ENCODE measurements at places on chromosomes 16 and 17.

DNA sequence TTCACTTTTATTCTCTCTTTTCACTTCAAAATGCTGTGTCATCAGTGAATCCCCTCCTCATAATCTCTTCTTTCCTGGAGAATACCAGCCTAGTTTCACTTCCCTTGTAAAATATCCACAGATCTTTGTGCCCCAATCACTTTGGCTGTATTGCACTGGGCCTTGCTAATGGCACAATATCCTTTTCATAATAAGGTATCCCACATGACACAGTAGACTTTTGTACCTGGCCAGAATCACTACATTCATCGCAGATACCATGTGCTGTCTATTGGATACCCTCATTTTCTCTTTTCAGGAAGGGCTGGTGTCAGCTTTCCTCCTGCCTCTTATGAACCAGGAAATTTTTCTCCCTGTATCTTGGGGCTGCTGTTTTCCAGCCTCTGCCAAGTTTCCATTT is 25.7 kb upstream of the TOX3 start:
- no peak for DNase-seq

DNA sequence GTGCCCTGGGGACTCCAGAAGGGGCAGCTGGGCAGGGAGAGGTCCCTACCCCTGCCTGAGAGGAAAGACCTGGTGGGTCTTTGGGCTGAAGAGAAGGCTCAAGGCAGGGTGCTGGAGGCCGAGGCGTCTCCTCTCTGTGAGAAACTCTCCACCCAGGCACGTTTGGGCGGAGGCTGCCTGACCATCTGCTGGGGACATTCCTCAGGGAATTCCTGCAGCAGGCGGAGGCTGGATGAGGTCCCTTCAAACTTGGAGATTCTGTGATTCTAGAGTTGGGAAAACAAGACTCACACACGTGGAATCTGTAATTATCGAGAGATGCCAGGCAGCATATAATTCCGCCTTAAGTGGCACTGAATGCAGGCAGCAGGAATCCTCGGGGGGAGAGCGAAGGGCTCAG is 21.1 kb upstream of the PHF12 start:
- no peak for DNase-seq

DNA sequence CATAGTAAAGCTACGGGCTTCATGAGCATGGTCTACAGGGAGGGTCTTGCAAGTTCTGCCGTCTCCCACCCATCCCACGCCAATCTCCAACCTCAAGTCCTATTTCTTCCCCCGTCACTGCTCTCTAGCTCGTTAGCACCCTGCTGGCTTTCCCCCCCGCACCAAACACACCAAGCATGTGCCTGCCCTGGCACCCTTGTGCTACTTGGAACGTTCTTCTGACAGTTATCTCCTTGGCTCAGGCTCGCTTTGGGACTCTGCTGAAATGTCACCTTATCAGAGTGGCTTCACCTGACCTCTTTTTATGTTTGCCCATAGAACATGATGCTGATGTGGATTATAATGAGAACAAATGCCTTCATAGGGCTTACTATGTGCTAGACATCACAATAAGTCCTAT is 21.9 kb downstream of the GLYR1 start:
- DNase-seq: no peak

- peak; percentile 72 for DNase-seq
Measured at GRCh38 chr17:37322826-37323561, 52.8 kb upstream of the C17orf78 start.

GRCh38 chr17:50003911-50004310 is 8.9 kb upstream of the DLX3 start:
- no peak for DNase-seq

DNA sequence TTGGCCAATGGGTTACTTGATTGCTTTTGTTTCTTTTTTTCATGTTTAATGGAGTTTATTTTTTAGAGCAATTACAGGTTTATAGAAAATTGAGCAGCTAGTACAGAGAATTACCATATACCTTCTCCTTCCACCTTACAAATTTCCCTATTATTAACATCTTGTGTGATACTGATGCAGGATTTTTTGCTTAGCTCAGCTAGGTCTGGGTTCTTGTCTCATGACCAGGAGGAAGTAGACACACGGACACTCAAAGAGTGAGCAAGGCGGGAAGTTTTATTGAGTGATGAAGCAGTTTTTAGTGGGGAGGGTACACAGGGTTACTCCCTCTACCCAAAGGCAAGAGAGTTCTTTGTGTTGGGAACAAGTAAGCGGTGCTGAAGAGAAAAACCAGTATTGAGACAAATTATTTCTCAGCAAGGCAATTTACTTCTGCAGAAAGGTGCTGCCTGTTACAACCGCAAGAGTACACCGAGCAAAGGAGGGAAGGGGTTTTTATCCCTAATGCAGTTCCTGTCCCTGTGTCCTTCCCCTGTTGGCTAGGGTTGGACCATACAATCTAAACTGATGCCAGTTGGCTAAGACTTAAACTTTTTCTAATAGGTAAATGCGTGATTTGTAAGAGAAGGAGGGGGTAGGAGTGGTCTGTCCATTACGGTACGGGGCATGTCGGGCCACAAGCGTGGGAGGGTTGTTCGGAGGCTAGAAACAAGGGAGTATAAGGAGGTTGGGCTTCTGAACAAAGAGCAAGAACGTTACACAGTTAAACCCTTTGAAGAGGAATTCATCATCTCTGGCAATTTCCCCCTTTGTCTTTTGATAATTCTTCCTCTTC is 26.9 kb downstream of the SEC14L1 start:
- DNase-seq: no peak

DNA sequence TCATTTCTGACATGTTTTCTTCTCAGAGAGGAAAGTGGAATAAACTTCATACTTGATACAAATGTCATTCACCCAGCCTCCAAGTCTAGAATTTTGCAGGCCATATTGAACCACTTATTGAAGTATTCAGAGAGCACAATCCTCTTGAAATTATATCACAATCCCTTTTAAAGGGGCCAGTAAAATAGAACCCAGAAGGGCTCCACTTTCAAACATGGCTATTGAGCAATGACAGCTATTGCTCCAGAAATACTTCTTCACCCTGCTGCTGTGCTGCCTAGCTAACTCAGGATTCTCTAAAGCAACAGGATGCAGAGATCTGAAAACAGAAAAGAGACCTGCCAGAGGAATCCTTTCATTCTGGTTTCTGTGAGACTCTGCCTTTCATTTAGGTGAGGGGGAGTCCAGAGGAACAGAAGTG is 275.0 kb upstream of the CDH5 start:
- no peak for DNase-seq

GRCh38 chr16:85924675-85925074 is 25.7 kb downstream of the IRF8 start:
- DNase-seq: no peak

DNA sequence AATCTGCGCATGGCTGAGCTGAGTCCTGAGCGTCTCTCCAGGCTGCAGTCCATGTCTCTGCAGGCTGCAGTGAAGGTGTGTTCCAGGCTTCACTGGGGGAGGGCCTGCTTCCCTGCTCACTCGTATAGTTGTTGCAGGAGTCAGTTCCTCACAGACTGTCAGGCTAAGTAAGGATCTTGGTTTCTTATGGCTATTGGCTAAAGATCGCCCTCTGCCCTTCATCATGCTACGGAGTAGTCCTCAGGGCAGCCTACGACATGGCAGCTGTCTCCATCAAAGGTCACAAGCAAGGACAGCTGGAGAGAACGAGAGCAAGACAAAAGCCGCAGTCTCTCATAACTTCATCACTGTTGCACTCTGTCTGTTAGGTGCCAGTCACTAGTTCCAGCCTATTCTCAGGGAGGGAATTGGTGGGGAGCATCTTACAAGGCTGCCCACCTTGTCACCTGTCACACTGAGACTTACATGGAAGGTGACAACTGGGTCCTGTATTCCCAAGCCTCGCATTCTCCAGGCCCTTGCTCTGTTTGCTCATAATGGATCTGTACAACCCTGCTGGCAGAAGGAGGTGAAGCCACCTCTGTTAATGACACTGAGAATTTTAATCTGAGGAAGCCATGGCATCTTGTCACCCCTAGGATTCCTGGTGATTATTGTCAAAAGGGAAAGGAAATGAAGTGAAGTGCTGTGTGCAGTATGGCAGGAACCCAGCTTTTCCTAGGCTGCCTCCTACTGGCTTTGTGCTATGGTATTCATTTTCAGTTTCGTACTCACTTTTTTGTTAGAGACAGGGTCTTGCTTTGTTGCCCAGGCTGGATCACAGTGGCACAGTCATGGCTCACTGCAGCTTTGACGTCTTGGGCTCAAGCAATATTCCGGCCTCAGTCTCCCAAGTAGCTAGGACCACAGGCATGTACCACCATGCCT is 43.4 kb downstream of the MFSD11 start:
- no peak for DNase-seq

- no peak for DNase-seq
Measured at GRCh38 chr16:58218786-58219185, 20.9 kb upstream of the CSNK2A2 start.

GRCh38 chr17:45101883-45102811 is 30.2 kb downstream of the PLCD3 start:
- DNase-seq: no peak

- DNase-seq: no peak
Measured at GRCh38 chr16:5361322-5361721, 263.7 kb upstream of the EEF2KMT start.

Data from NCI-H446 treated with DMSO at 0.1 percent for 48 hours (cell line).